ENCODE measurements at places on chromosomes 12 and 14. TPM values are rescaled to one million over a fixed set of nuclear protein-coding genes. Genes with fewer than 3 reads are reported as not detected.
A peak's percentile ranks its signal among the peaks of the same experiment; 100 is the strongest.

DNA sequence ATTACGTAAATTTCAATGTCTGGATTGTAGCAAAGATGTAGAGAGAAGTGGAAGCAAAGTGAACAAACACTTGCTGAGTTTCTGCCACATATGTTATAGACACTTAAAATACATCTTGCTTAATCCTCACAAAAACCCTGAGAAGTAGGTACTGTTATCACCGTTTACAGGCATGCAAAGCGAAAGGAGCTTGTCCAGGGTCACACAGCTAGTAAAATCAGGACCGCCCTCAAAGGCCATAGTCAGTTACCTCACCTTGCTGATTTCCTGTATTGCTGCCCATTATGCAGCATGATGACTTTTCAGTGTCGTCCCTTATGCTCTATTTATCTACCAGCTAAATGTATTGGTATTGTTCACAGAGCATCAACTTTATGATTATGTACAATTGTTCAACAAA, 39.8 kb downstream of the TRHDE start:
- H3K27me3 ChIP-seq: no peaks in the 10 kb centered on the region
- no peak for DNase-seq
- H3K36me3 ChIP-seq: no peaks in the 10 kb centered on the region
- no peak overlapping the region for H3K4me3 ChIP-seq
- H3K27ac ChIP-seq: no peak overlapping the region

DNA sequence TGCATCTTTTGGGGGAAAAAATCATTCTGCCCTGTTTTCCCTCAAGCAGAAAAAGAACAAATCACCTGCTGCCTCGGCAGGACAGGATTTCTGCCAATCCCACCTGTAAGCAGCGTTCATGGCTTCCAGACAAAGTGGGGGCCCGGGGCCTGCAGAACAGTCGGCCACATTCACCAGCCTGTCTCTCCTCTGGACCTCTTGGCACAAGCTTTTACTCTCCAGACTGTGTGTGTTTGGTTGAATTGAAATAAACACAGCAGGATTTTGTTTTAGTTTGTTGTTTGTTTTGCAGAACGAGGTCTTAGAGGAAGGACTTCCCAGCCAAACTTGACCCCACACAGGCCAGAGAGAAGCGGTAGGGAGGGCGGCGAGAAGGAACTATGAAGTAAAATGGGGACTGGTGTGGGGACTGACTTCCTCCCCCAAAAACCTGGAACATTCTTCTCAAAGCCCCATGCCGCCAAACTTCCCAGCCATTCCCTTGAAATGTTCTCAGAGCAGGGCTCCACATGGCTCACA, 41.7 kb upstream of the FOS start:
- peaks cover 9% of the 10 kb centered on the region for H3K4me1 ChIP-seq
- H3K4me3 ChIP-seq: no peak overlapping the region
- no peak for DNase-seq
- H3K27me3 ChIP-seq: no peaks in the 10 kb centered on the region
- no peaks in the 10 kb centered on the region for H3K36me3 ChIP-seq
- peak overlapping the region; percentile 88 for H3K27ac ChIP-seq

GRCh38 chr12:12779529-12779928, 5.9 kb upstream of the APOLD1 start:
- H3K36me3 ChIP-seq: no peaks in the 10 kb centered on the region
- no peak overlapping the region for H3K4me3 ChIP-seq
- no peak overlapping the region for H3K27ac ChIP-seq

DNA sequence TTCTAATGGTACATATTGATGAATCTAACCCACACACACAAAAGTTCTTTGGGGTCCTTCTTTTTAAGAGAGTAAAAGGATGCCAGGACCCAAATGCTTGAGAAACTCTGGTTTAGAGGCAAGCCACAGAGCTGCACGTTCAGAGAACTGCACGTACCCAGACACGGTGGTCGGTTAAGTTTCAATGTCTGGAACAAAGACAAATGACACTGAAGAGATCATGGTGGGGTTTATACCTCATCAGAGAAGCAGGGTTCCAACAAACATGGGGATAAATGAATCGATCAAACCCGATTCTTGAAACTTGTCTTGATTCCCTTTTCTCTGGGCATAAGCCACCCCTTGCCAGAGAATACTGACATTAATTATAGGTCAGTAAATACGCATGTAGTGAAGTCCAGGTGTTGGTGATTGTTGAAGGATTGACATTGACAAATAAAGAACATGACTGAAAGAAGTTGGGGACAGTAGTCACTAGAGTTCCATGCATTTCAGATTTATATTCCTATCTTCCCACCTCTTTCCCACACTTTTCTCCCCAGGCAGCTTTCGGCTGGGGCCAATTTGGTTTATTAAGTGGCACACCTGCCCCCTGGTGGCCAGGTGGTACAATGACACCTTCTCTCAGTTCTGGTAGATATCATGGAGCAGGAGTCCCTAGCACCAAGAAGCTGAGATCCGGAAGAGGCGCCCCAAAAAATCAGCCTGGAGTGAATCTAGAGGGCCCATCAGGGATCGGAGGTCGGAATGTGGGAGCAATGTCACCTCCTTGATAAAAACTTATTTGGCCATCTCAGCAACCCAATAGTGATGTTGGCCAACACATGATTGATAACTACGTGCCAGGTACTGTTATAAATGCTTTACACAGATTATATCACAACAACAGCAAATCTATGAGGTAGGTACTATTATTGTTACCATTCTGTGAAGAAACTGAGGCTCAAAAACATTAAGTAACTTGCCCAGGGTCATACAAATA, 17.8 kb upstream of the HDAC7 start:
- no peaks in the 10 kb centered on the region for H3K36me3 ChIP-seq
- H3K27me3 ChIP-seq: no peaks in the 10 kb centered on the region
- H3K27ac ChIP-seq: no peak overlapping the region
- no peak overlapping the region for H3K4me3 ChIP-seq
- H3K4me1 ChIP-seq: peaks cover 18% of the 10 kb centered on the region

DNA sequence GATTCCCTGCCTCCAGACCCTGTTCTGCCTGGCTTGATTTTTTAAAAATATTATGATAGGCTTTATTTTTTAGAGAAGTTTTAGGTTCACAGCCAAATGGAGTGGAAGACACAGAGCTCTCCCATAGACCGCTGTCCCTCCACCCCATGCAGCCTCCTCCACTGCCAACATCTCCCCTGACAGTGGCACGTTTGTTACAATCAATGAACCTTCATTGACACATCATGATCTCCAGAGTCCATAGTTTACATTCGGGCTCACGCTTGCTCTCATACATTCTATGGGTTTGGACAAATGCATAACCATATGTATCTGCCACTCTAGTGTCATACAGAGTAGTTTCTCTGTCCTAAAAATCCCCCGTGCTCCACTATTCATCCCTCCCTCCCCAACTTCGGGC, 15.9 kb upstream of the PPP1R13B start:
- H3K27me3 ChIP-seq: no peaks in the 10 kb centered on the region
- no peaks in the 10 kb centered on the region for H3K36me3 ChIP-seq
- H3K4me3 ChIP-seq: no peak overlapping the region
- peaks cover 7% of the 10 kb centered on the region for H3K4me1 ChIP-seq
- no peak for DNase-seq

DNA sequence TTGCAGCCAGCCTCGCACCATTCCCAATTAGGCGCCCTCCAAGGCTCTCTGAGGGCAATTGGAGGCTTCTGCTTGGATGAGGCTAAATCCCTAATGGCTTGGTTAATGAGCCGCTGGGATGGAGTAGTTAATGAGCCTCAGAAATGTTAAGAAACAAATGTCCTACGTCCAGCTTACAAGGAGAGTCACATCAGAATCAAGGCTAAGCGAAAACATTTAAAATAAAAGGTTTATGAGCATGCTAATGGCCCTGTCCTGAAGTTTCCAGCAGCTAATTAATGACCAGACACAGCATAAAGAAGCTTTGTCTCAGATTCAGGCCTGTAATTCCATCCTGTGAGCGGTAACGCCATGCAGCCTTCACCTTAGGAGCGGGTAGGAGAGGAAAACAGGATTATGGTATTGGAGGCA, 200.7 kb upstream of the BCL2L14 start:
- peaks cover 11% of the 10 kb centered on the region for H3K36me3 ChIP-seq
- no peak overlapping the region for H3K27ac ChIP-seq
- no peaks in the 10 kb centered on the region for H3K4me1 ChIP-seq
- no peak overlapping the region for H3K4me3 ChIP-seq

- DNase-seq: no peak
- no peak overlapping the region for H3K4me3 ChIP-seq
- no peaks in the 10 kb centered on the region for H3K36me3 ChIP-seq
- H3K27ac ChIP-seq: peak overlapping the region; percentile 48
- H3K27me3 ChIP-seq: no peaks in the 10 kb centered on the region
These were observed 198.0 kb downstream of the CACNA1C start for GRCh38 chr12:2250797-2251196.

The EPYC gene
- not detected for total RNA-seq

The PSME1 gene
- total RNA-seq: 113 TPM

The GNB3 gene
- 14.6 TPM for total RNA-seq

The B4GALNT3 gene
- total RNA-seq: 34.3 TPM

The MMP14 gene
- total RNA-seq: 20.3 TPM

All from heart right ventricle (tissue), 16 donors.